SJSA1 (cell line): ENCODE measurements at places on chromosomes 5 and 9.

DNA sequence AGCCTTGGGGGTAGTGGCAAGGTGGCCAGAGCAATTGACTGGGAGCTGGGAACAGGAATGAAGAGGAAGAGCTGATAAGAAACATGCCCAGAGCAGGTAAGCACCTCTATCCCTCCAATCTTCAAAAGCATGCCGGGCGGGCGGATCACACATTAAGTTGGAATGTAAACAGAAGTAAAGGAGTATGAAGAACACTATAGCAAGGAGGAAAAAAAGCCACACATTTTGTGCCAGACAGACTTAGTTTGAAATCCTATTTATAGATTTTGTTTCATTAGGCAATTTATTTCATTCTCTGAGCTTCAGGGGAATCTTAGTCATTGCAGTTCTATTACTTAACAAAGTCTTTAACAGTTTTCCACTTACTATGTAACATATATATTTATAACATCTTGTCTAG, 173.9 kb upstream of the TNC start:
- DNase-seq, result peak; percentile 44

DNA sequence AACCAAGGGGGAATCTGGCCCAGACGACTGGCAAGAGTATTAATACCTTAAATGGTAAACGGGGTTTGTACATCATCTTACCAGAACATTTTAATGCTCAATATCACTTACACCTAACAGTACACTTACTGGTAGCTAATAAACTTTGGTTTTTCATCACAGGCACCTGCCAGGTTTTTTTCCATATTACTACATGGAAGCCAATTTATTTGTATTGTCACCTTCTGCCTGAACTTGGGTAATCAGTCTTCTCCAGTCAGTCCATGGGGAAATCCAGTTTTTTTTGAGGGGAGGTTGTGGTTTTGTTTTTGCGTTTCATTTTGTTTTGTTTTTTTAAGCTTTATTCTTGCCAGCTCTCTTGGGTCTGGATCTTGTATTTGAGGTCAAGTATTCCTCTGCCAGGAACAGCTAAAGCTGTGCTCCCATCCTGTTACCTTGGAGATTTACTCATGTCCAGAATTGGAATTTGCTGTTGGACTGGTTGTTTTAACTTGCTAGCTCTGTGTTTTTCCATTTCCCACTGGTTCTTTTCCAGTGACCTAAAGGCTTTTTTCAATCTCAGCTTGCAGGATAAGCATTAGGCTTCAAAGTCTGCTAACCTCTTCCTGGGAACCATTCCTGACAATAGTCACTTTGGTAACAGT, 11.1 kb upstream of the NADK2 start:
- DNase-seq, result no peak

DNA sequence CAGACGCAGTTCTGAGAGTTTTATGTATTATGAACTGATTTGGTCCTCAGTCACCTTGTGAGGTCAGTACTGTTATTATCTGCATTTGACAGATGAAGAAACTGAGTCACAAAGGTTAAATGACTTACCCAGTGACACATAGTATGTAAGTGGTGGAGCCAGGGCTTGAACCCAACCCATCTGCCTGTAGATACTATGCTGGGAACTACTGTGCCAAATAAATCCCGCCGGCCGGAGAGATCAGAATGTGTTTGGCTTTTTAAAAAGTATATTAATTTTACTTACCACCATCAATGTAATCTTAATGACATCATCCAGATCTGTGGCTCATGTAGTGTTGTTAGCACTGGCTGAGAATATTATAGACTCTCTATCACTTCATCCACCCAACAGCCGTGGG, 80.8 kb downstream of the ZNF618 start:
- DNase-seq, result no peak

DNA sequence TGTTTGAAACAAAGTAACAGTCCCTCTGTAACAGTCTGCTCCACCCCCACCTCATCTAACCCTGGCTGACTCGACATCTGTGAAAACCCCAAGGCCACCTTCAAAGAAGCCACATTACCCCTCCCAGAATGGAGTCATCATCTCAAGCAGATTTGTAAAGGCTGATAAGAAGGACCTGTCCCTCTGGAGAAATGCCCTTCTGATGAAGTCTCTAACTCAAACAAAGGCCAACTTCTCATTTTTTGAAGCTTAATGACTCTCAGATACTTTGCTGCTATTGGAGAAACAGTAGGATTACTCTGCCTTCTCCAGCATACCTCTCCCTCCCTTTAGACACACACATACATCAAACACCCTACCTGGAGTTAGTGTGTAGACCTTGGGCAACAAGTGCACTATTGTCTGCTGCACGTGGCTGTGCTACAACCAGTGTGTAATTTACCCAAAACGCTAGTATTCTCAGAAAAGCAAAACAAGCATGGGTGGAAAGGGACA, 5.3 kb upstream of the SUSD1 start:
- DNase-seq, result no peak

GRCh38 chr5:74352256-74352655, 288.3 kb downstream of the ENC1 start:
- no peak for DNase-seq

- peak; percentile 67 for DNase-seq
Observed at GRCh38 chr9:5510360-5510931, at the start of gene PDCD1LG2. Gene PDCD1LG2, plus strand, starts transcription at chr9:5510531. Its CDS starts 12,016 bp downstream, at chr9:5522547.

GRCh38 chr5:76069061-76069735, 14.0 kb upstream of the SV2C start:
- no peak for DNase-seq

- no peak for DNase-seq
Observed at GRCh38 chr5:137442660-137443059, 56.5 kb downstream of the SPOCK1 start.

DNA sequence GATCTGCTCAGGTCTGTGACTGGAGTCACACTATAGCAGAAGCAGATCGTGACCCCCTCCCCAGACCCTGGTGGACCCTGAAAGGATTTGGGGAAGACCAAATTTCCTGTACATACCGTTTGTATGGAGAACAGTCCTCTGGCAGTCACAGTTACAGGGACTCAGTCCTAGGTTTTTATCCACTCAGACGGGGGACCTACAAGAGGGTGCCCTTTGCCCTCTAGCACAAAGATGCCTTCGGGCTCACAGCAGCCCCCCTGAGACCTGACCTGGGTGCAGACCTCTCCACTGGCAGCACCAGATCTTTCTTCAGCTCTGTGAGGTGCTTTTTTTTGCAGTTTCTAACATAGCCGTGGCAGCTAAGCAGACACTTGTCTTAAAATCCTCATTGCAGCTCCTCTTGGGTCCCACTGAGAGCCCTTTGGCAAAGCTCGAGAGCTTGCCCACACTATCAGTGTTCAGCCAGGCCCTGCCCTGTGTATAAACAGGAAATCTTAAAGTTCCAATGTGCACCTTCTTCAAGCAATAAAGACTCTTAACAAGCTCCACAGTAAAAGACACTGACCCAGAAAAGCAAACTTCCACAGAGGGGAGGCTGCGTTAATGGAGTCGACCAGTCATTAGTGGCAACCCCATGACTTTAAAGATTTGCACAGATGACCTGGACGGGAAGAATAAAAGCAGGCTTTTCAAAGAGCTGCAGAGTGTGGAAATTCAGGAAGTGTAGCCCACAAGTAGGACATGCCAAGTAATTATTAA, 71.8 kb upstream of the LHFPL2 start:
- DNase-seq, result no peak

DNA sequence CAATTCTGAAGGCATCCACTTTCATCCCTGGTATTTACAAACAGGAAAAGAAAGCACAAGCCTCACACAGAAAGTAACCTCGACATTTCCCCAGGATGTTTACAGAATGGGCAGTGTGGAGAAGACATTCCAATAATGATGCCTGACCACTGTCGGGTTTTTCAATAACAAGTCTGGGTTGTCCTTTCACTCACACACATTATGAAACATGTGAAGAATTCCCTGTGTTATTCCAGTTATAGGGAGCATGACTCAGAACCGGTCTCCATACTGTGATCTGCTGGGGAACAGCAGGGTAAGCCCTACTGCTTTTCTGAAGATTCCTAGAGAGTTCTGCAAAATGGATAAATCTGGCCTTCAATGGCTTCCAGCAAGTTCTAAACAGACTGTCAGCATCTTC, 155.3 kb downstream of the ADAMTS12 start:
- peak; percentile 52 for DNase-seq

- DNase-seq, result no peak
Observed at GRCh38 chr5:110354311-110354710, 372.2 kb downstream of the TMEM232 start.

- DNase-seq, result no peak
Observed at GRCh38 chr9:69019808-69020207, 5.9 kb upstream of the PRKACG start.

GRCh38 chr5:177313561-177314259, 2.0 kb upstream of the MXD3 start:
- DNase-seq, result no peak

DNA sequence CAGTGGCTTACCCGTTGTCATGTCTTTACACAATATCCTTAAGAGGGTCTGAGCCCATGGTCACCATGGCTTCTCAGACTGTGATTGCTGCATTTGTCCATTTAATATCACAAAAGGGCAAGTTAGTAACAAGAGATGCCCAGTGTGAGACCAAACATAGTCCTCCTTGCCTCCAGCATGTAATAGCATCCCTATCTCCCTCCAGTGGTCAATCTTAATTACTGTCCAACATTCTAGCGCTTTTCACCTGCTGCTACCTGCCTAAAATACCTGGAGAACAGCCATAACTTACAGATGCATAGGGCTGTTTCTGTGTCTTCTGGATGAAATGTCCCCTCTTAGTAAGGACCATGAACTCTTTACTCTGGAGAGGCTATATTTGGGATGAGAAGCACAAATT, 267.2 kb upstream of the DAB2 start:
- DNase-seq, result no peak

GRCh38 chr9:138076650-138077009, 199.0 kb downstream of the CACNA1B start:
- no peak for DNase-seq

DNA sequence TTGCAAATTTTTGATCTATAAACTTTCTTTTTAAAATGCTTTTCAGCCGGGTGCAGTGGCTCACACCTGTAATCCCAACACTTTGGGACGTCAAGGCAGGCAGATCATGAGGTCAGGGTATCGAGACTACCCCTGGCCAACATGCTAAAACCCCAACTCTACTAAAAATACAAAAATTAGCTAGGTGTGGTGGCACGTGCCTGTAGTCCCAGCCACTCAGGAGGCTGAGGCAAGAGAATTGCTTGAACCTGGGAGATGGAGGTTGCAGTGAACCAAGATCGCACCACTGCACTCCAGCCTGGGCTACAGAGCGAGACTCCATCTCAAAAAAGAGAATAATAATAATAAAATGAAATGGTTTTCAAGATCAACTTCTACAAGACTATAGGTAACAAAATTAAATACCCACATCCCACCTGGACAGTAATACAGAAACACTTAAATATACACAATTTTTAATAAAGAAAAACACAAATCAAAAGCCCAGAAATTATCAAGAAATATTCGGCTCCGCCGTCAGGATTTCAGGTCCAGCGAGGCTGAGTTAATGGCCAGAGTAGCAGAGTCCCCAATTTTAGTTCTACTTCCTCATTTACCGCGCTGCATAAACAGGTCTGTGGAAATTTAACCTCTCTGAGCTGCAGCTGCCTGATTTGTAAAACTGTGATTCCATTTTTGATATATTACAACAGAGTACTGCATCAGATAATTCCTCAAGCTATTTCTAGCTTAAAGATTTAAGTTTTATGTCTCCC, 4.0 kb downstream of the TUT7 start:
- no peak for DNase-seq
